Activated CD4-positive, alpha-beta memory T cell treated with anti-CD3 and anti-CD28 coated beads, Interleukin-2, amount 10 ng/mL, durations not matched to agents 7 days and 5 days (primary cell): ENCODE measurements at places on chromosomes 7 and 10.

- peak overlapping the region; percentile 92 for H3K4me3 ChIP-seq
- peaks cover 17% of the 10 kb centered on the region for H3K27me3 ChIP-seq
- peaks cover 48% of the 10 kb centered on the region for H3K4me1 ChIP-seq
- peaks cover 65% of the 10 kb centered on the region for H3K36me3 ChIP-seq
Observed at GRCh38 chr10:8055420-8056349, 1.2 kb downstream of the GATA3 start.

- H3K36me3 ChIP-seq, result peaks cover 6% of the 10 kb centered on the region
- no peak overlapping the region for H3K27ac ChIP-seq
- H3K27me3 ChIP-seq, result peaks cover 3% of the 10 kb centered on the region
Observed at GRCh38 chr10:95964756-95965155, 57.0 kb downstream of the CC2D2B start.

DNA sequence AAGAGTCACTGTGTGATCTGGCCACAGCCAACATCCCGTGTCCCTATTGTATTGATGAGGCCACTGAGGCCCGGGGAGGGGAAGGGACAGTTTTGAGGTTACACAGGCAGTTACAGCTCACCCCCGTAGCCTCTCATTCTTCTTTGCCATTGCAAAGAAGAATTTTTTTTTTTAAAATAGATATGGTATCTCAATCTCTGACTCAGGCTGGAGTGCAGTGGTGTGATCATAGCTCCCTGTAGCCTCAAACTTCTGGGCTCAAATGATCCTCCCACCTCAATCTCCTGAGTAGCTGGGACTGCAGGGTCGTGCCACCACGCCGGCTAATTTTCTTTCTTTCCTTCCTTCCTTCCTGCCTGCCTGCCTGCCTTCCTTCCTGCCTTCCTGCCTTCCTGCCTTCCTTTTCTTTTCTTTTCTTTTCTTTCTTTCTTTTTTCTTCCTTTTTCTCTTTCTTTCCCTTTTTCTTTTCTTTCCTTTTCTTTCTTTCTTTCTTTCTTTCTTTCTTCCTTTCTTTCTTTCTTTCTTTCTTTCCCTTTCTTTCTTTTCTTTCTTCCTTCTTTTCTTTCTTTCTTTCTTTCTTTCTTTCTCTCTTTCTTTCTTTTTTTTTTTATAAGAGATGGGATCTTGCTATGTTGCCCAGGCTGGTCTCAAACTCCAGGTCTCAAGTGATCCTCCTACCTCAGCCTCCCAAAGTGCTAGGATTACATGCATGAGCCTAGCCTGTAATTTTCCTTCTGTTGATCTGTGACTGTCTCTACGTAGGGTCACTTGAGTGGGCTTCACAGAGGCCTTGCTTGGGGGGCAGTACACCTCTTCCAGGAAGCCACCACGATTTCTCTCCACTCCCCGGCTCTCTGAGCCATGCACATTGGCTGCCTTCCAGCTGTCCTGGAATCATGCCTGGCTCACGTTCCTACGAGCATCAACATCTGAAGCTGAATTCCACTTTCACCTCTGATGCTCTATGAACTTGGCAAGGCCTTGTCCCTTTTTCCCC is 31.3 kb downstream of the TMEM270 start:
- H3K4me3 ChIP-seq, result no peak overlapping the region
- H3K36me3 ChIP-seq, result no peaks in the 10 kb centered on the region
- DNase-seq, result no peak
- peaks cover 6% of the 10 kb centered on the region for H3K27me3 ChIP-seq

DNA sequence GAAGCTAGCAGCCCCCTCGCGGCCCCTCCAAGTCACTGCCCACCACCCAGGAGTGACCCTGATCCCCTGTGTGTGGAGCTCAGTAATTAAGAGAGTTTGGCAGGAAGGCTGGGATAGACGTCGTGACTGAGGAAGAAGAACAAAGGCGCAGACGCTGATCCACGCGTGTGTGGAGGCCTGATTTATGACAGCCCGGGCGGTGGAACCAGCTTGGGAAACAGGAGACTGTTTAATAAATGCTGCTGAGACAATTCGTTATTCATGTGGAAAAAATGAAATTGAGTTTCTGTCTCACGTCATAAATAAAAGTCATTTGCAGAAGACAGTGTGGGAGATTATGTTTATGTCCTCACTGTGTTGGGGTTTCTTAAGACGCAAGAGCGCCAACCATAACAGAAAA is 130.8 kb downstream of the ELFN1 start:
- no peaks in the 10 kb centered on the region for H3K4me1 ChIP-seq
- peak; percentile 4 for DNase-seq
- no peaks in the 10 kb centered on the region for H3K36me3 ChIP-seq
- H3K27ac ChIP-seq, result no peak overlapping the region
- no peak overlapping the region for H3K4me3 ChIP-seq

- H3K27ac ChIP-seq, result peak overlapping the region; percentile 74
- peak; percentile 52 for DNase-seq
- H3K4me1 ChIP-seq, result peaks cover 32% of the 10 kb centered on the region
- peaks cover 35% of the 10 kb centered on the region for H3K36me3 ChIP-seq
- no peaks in the 10 kb centered on the region for H3K27me3 ChIP-seq
- peak overlapping the region; percentile 82 for H3K4me3 ChIP-seq
Observed at GRCh38 chr7:6637544-6638229, 569 bp downstream of the ZNF316 start.

DNA sequence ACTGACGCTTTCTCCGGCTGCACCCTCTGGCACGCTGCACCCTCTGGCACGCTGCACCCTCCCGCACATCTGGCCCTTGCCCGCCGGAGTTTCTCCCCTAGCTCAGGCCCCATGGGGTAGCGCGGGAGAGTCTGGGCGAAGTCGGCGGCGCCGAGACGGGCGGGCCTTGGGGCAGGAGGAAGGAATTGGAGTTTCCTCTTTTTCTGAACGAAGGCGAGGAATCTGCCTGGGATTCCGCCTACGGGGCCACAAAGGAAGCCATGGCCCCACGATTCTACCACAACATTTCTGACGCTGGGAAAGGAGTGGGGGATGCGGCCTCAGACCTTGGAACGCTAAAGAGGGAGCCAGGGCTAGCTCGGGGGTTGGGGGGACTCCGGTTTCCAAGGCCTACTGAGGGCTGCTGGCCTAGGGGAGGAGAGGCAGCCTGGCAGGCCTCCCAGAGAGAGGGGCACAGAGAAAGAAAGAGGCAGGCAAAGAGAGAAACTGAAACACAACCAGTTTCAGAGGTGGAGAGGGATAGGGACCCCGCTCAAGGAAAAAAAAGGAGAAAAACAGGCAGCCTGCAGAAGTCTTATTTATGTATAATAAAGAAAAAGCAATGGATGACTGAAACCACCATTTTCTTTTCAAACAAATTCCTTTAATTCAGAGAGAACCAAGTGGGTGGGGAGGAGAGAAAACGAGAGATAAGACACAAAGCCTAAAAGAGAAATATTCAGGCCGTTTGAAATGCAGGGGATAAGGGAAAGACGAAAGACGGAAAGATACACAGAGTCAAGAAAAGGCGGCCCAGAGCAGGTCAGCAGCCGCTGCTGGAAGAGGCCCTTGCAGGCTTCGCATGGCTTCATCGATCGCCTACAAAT is 4.3 kb downstream of the TLX1 start:
- no peak for DNase-seq
- peaks cover 28% of the 10 kb centered on the region for H3K4me1 ChIP-seq
- peak overlapping the region; percentile 36 for H3K27ac ChIP-seq
- H3K27me3 ChIP-seq, result peaks cover 89% of the 10 kb centered on the region
- H3K4me3 ChIP-seq, result no peak overlapping the region

DNA sequence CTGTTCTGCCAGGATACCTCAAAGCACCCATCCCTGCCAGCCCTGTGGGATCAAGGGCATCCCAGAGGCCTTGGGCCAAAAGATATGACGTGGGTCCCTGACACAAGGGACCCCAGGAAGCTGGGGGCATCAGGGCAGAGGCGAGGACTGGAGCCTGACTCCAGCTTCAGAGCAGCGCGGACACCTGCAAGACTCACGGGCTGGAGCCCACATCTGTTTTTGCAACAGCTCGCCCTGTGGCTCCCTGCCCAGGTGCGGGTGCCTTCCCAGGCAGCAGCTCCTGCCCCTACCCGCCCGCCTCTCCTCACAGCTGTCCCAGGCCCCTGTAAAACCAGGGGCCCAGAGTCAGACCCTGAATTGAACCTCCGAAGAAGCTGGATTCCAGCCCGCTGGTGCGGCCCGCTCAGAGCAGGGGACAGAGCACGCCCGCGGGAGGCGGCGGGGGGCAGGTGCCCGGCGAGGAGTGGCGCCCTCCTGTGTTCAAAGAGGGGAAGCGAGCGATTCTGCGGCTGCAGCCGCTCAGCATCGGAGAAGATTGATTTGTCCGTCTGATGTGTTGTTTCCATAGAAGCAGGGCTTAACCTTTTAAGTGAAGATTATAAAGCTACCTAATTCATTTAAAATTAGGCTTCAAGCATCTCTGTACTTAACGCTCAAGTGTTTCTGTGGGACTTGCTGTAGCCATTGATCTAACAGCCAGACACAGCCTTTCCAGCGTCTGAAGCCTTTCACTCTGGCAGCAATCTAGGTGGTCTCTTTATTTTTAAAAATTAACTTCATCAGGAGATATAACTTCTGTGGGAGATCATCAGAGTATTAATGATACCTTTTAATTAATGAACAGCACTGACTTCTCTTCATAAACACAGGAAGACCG is 88.4 kb downstream of the BEND7 start:
- peaks cover 52% of the 10 kb centered on the region for H3K27me3 ChIP-seq
- DNase-seq, result peak; percentile 62
- H3K4me1 ChIP-seq, result peaks cover 14% of the 10 kb centered on the region
- H3K36me3 ChIP-seq, result no peaks in the 10 kb centered on the region
- H3K27ac ChIP-seq, result no peak overlapping the region
- no peak overlapping the region for H3K4me3 ChIP-seq

DNA sequence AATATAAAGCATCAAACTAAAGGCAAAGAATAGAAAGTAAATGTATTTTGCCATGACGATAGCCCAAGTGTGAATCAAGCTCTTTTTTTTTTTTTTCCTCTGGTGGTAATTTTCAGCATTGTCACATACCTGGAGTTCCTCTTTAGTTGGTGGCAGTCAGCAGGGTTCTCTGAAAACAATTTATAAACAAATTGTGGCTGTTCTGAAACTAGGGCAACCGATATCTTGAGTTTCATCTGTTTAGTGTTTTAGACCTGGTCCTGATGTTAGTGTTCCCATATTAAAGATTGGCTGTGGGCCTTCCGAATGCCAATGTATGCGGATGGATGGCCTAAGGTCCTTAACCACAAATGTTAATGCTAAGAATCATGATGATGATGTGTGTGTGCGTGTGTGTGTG is 713.1 kb downstream of the GATA3 start:
- H3K27me3 ChIP-seq, result peaks cover 7% of the 10 kb centered on the region
- H3K36me3 ChIP-seq, result no peaks in the 10 kb centered on the region
- peaks cover 7% of the 10 kb centered on the region for H3K4me1 ChIP-seq
- no peak overlapping the region for H3K27ac ChIP-seq
- no peak for DNase-seq

DNA sequence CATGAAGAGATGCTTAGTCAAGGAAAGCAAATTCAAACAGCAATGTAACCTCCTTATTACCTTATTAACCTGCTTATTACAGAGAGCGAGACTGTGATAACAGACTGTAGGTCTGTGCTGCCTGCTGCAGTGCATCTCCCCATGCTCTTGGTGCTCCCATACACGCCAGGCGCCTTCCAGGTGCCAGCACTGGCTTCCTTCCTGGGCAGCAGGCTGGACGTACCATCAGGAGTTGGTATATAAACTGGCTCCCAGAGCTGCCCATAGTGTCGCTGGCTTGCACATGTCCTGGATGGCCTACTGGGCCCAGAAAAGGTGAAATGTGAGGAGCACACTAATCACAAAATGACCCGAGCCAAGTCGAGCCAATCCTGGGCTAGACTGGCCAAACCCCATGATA is 13.5 kb downstream of the ATP6V0E2 start:
- H3K4me3 ChIP-seq, result no peak overlapping the region
- peaks cover 2% of the 10 kb centered on the region for H3K36me3 ChIP-seq
- H3K27ac ChIP-seq, result no peak overlapping the region
- DNase-seq, result no peak
- no peaks in the 10 kb centered on the region for H3K27me3 ChIP-seq
- H3K4me1 ChIP-seq, result peaks cover 13% of the 10 kb centered on the region

- peak overlapping the region; percentile 5 for H3K4me3 ChIP-seq
- peaks cover 96% of the 10 kb centered on the region for H3K4me1 ChIP-seq
Observed at GRCh38 chr10:8242295-8242872, 187.9 kb downstream of the GATA3 start.

GRCh38 chr7:13279854-13280435 is 592.5 kb downstream of the ARL4A start:
- no peaks in the 10 kb centered on the region for H3K36me3 ChIP-seq
- H3K4me1 ChIP-seq, result no peaks in the 10 kb centered on the region
- H3K4me3 ChIP-seq, result no peak overlapping the region
- no peak for DNase-seq
- H3K27me3 ChIP-seq, result no peaks in the 10 kb centered on the region
- no peak overlapping the region for H3K27ac ChIP-seq

GRCh38 chr7:9226500-9226899 is 793.1 kb downstream of the NXPH1 start:
- H3K4me1 ChIP-seq, result no peaks in the 10 kb centered on the region
- no peak overlapping the region for H3K27ac ChIP-seq
- H3K36me3 ChIP-seq, result no peaks in the 10 kb centered on the region
- no peaks in the 10 kb centered on the region for H3K27me3 ChIP-seq
- no peak overlapping the region for H3K4me3 ChIP-seq

DNA sequence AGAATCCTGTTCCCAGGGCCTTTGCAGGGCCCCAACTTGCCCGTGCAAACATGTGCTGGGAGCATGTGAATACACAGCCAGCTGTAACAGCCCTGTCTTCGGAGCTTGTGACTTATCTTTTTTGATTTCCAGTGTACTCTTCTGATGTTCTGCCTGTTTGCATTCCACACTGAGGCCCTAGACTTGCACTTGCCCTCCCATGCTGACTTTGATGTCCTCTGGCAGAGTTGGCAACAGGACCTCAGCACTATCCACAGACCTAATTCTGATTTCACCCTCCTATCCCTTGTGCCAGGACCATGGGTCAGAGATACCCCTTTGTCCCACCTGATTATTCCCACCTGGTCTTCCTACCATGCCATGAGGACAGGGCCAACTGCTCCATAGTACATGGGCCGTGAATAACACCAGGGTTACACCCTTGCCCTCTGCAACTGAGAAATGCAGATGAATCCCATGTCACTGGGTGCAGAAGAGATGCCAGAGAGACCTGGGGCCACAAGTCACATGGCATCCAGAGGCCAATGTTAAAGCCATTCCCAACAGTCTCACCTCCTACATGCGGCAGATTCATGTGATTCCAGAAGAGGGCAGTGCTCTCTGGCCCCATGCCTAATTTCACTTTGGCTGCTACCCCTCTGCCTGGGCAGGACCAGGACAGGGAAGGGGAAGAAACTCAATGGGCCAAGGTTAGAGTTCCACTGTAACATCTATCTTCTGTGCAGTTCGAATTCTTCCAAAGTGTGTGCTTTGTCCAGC is 43.0 kb downstream of the SCRN1 start:
- DNase-seq, result no peak
- H3K27me3 ChIP-seq, result peaks cover 3% of the 10 kb centered on the region
- H3K27ac ChIP-seq, result no peak overlapping the region
- H3K4me3 ChIP-seq, result no peak overlapping the region
- H3K4me1 ChIP-seq, result no peaks in the 10 kb centered on the region
- H3K36me3 ChIP-seq, result peaks cover 3% of the 10 kb centered on the region

DNA sequence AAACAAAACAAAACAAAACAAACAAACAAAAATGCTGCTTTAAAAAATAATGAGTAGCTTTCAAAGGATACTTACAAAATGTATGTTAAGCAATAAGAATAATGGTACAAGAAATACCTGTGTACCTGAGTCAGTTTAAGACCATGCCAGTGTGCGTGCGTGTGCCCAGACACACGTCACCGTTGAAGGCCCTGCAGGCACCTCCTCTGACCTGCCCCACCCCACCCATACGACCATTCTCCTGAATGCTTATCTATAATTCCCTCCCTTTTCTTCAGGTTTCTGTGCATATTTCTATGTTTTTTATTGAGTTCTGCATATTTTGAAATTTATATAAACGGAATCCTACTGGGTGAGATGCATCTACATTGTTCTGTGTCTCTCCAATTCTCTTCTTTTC is 374.2 kb upstream of the KLF6 start:
- H3K4me1 ChIP-seq, result peaks cover 2% of the 10 kb centered on the region
- peaks cover 3% of the 10 kb centered on the region for H3K36me3 ChIP-seq
- no peak for DNase-seq
- H3K4me3 ChIP-seq, result no peak overlapping the region
- no peaks in the 10 kb centered on the region for H3K27me3 ChIP-seq
- H3K27ac ChIP-seq, result no peak overlapping the region
